Upper lobe of right lung (tissue), 1 donor: ENCODE measurements at places on chromosomes 13 and 19.

- no peak for DNase-seq
Observed at GRCh38 chr19:4985551-4985991, 16.7 kb downstream of the KDM4B start.

- DNase-seq = no peak
Observed at GRCh38 chr13:113917096-113917495, 53.2 kb upstream of the GAS6 start.

GRCh38 chr19:54554006-54554405 lies 19.6 kb upstream of the LILRA2 start:
- peak; percentile 21 for DNase-seq

DNA sequence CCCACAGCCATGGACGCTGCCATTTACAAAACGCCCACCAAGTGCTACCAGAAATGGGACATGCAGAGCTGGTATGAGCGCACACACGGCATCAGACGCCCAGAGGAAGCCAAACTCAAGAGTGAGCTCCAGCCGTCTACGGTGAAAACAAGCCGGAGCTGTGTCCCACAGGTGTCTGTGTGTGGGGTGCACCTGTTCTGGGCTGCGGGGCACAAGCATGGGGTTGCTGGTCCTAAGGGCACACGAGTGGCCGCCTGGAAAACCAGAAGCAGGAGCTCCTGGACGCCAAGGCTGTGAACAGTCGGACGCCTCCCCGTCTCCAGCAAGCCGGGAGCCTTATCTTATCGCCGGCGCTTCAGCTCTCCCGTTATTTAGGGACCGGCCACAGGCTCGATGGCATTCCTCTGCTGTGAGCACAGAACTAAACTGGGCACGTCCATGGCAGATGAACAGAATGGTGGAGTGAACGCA lies 1.3 kb downstream of the ADPRHL1 start:
- peak; percentile 55 for DNase-seq

DNA sequence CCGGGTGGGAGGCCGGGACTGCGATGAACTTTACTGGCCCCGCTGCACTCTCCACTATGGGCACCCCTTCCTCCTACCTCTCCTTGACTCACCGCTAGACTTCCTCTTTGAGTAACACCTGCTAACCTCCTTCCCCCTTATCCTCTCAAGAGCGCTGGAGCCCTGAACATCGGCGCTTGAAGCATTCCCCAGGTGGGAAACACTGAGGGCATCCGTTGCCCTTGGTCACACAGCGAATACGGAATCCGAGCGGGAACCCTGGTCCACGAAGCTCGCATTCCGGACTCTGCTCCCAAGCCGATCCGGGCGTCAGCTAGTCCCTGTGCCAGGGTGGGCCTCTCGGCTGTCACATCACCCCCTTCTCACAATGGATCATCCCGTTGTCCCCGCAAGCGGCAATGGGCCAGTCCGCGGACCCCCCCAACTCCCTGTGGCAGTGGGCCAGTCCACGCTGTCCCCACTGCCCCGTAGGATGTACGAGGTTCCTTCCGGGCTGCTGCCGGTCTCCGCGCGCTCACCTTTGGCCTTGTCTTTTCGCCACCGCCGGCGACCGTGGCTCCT lies 4.2 kb downstream of the LIPE start:
- DNase-seq = peak; percentile 74

DNA sequence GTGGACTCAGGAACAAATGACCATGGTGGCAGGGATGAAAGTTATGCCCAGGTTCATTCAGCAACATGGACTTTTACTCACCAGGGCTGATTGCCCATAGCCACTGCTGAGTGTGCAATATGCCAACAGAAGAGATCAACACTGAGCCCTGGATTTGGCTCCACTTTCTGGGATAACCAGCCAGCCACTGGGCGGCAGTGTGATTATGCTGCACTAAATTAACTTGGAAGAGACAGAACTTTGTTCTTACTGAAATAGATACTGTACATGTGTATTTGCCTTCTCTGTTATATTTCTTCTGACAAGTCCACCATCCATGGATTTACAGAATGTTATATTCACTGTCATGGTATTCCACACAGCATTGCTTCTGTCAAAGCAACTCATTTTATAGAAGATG lies 257.4 kb downstream of the TDRD3 start:
- no peak for DNase-seq

- no peak for DNase-seq
Observed at GRCh38 chr19:43634068-43634467, 5.6 kb downstream of the CADM4 start.

GRCh38 chr13:37306778-37307544 lies 201.5 kb upstream of the CSNK1A1L start:
- no peak for DNase-seq

DNA sequence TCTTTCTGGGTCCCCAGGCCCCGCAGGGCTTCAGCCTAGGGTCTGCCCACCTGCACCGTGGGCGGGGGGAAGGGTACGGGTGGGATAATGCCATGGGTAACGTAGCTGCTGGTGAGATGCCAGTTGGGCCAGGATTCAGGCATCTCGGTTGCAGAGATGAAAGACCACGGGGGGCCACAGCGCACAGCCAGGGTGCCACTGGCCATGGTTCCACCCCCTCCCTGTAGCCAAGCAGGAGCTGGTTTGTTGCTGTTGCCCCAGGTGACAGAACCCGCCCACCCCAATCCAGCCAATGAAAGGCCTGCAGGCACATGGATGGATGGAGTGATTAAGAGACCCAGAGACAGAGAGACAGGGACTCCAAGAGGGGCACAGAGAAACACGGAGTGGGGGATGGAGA lies 1.0 kb upstream of the CGB7 start:
- DNase-seq = no peak

- no peak for DNase-seq
Observed at GRCh38 chr19:3131168-3131567, 4.7 kb upstream of the GNA15 start.

GRCh38 chr19:43956827-43957226 lies 5.8 kb downstream of the ZNF221 start:
- no peak for DNase-seq

DNA sequence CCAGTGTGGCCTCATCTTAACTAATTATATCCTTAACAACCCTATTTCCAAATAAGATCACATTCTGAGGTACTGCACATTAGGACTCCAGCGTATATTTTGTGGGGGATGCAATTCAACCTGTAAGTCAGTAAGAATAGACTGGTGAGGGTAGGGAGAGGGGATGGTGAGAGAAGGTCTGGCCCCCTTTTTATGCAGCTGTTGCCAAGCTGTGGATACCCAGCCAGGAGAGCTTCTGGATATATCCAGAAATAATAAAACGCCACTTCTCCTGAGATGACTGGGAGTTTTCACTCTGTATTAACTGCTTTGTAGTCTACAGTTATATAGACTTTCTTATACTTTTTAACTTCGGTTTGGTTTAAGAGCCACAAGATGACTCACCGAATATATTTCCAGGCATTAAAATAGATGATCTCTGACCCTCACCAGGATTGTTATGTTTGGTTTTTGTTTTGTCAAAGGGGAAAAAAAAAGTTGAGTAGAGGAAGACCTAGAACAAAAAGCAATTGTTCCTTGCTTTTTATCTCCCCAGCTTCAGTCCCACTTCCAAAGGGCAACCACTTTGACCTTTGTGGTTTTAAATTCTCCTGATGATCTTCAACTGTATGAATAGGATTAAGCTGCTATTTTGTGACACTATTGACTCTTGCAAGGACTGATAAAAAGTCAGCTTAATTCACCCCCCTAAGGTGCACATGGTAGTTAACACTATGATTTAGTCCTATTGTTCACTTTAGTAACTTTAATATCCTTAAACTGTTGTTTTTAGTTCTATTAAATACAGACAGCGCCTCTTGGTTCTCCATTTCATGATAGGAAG lies 3.1 kb upstream of the NEK3 start:
- DNase-seq = no peak

- no peak for DNase-seq
Observed at GRCh38 chr13:61179741-61180140, 235.9 kb downstream of the PCDH20 start.

- DNase-seq = no peak
Observed at GRCh38 chr19:45467115-45467455, 711 bp upstream of the FOSB start.

DNA sequence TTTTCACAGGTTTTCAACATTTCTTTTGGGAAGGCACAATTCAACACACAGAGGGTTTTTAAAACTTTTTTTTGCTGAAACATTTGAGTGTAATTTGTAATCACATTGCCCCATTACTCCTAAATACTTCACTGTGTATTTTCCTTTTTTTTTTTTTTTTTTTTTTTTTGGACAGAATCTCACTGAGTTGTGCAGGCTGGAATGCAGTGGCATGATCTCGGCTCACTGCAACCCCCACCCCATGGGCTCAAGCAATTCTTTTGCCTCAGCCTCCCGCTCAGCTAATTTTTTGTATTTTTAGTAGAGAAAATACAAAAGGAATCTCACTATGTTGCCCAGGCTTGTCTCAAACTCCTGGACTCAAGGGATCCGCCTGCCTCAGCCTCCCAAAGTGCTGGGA lies 14.8 kb upstream of the DNAJC15 start:
- DNase-seq = no peak

DNA sequence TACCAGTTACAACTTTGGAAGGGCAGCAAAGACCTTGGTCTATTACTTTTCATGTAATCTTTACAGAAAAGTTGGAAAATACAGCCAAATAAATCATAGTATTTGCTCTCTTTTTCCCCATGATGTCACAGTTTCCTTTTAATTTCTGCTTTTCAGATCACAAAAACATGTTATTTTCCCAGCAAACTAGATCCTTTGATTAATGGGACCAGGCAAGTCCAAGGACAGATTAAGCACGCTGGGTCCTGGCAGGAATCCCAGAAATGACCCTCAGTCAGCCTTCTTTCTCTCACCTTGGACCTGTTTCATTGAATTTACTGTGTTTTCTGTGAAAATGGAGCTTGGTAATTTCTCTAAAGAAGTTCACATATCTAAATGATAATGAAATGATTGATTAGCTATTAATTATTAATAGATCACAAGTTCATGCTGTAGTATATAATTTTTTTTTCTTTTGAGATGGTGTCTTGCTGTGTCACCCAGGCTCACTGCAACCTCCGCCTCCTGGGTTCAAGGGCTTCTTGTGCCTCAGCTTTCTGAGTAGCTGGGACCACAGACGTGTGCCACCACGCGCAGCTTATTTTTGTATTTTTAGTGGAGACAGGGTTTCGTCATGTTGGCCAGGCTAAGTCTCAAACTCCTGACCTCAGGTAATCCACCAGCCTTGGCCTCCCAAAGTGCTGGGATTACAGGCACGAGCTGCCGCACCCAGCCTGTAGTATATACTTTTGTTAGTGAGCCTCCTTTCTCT lies 16.0 kb downstream of the SPATA13 start:
- DNase-seq = no peak

- no peak for DNase-seq
Observed at GRCh38 chr19:48645620-48646000, 377 bp downstream of the CA11 start.

GRCh38 chr13:72317346-72318109 lies 409.9 kb downstream of the MZT1 start:
- DNase-seq = no peak

DNA sequence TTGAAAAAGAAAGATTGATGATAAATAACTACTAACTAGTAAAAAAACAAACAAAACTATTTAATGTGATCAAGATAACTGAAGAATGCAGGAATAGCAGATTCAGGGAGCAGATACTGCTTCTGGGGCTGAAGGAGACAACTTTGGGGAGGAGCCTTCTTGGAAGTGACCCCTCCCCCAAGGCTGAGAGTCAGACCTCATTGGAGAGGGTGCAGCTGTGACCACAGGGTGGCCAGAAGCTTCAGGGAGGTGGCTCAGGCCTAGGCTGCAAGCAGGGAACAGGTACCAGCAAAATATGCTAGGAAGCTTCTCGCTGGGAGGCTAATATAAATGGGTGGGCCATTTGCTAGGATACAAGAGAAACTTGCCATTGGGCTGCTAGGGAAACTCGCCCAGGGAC lies 149.9 kb downstream of the MYO16 start:
- DNase-seq = no peak

GRCh38 chr19:20254121-20254520 lies 87.1 kb downstream of the ZNF486 start:
- no peak for DNase-seq

DNA sequence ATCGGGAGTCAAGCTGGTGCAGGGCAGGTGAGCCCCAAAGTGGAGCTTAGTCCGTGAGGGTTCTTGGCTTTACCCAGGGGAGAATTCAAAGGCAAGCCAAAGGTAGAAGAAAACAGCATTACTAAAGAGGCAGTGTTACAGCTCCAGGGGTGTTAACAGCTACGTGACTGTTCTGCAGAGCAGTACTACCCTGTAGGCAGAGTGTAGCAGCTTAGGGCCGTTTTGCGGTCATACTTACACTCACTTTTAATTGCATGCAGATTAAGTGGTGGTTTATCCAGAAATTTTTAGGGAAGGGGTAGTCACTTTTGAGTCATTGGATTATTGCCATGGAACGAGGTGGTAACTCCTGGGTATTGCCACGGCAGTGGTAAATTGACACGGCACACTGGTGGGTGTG lies 482.2 kb downstream of the SLITRK5 start:
- DNase-seq = no peak

DNA sequence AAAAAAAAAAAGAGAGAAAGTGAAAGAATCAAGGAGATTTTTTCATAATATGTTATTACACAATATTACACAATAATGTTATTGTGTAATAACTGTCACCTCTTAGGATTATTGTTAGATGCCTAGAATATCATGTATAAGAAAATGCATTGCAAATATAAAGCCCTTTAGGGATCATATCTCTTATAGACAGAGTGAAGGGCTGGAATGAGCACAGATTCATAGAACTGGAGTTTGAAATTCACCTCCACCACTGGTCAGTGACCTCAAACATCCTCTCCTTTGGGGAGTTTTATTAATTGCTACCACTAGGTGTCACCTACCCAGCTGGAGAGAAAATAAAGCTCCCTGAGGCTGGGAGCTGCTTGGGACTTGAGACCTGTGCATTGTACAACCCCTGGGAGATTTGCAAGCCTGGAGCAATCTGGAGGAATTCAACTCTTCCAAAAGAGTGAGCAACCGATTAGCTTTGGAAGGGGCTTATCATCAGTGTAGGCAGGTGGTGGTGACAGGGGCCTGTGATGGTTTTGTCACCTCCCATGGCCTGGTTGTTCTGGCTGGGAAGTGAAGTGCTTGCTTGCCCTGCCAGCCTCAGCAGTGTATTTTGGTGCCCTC lies 30.3 kb upstream of the FRY start:
- DNase-seq = no peak

- no peak for DNase-seq
Observed at GRCh38 chr19:43636121-43636683, 3.4 kb downstream of the CADM4 start.

- DNase-seq = no peak
Observed at GRCh38 chr13:93996481-93996880, 483.0 kb downstream of the DCT start.

- DNase-seq = no peak
Observed at GRCh38 chr13:38463048-38463447, 113.4 kb downstream of the UFM1 start.
